ENCODE measurements at places on chromosomes 13 and 19.

DNA sequence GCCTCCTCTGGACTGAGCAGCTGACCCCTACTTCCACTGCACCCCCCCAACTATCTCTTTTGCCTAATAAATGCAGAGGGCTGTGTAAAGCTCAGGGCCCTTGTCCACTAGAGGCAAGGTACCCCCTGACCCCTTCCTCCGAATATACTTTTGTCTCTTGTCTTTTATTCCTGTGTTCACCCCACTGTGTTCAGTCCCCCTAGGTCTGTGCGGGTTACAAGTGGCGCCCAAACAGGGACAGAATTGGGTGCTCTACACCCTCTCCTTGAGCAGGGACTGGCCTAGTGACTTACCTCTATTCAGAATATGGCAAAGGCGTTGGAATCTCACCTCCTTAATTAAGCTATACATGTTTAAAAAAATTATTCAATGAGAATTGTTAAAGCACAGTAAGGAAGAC lies 15.0 kb downstream of the ZNF350 start:
- DNase-seq = peak; percentile 25

- no peak for DNase-seq
Measured at GRCh38 chr19:57192077-57192420, 749 bp downstream of the ZNF264 start.

DNA sequence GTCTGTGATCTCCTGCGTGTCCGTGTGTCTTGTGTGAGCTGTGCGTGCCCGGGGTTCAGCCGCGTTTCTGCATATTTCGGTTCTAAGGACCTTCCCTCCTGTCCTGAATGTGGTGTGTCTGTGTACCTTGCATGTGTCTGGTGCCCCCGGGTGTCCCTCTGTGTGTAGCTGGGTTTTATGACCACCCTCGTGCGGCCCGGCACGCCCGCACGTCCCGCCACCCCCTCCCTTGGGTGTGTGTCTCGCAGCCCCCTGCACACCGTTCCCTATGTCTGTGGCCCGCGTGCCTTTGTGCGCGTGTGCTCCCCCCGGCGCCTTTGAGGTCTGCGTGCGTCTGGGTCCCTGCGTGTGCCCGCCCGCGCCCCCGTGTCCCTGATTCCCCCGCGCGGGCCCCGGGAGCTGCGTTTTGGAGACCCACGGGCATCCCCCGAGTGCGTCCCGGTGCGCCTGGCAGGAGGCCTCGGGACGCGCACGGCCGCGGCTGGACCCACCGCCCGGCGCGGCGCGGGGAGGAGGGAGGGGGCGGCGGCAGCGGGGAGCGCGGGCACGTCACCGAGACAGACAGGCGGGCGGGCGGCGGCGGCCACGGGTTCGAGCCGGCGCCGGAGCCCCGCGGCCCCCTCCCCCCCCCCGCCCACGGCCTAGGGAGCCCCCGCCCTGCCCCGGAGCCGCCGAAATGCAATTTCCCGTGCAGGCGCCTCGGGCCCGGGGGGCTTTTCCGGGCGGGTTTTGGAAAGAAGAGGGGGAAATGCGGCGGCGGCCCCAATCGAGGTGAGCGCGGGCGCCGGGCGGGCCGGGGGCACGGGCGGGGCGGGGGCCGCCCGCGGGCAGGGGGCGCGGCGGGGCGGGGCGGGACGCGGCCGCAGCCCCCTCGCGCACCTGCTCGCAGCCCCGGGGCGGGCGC lies 12.0 kb upstream of the NANOS3 start:
- no peak for DNase-seq

DNA sequence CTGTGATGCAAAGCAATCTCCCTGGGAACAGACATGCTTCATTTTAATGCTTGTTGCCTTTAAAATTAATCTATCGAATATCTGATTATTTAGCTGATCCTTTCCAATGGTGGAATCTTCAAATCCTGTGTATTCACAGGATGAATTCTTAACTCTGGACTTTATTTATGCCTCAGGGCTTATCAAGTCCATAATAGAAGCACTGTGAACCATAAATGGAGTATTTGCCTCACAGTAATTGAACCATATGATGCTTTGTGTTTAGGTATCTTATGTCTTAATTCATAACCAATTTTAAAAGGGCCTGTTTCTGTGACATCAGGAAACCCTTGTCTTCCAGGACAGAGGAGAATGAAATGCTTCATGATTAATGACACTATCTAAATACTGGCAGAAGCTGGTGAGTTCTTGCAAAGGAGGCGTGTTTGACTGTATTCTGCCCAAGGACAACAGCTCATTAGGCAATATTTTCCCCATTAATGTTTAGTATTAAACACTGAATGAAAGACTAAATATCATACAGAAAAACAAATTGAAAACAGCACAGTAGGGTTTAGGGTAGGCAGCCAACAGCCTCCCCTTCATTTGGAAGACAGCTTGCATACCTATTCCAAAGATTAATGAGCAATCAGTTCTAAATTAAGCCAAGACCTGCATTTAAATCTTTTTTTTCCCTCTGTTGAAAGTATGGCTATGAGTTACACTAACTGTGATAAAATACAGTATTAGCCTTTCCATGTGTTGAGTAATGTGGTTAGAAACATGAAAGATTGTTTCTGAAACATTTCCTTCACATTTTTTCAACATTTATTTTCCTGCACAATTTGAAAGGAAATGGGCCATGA lies 709.4 kb downstream of the PCDH9 start:
- DNase-seq = no peak

GRCh38 chr13:98783856-98784478 lies 31.5 kb upstream of the SLC15A1 start:
- no peak for DNase-seq

DNA sequence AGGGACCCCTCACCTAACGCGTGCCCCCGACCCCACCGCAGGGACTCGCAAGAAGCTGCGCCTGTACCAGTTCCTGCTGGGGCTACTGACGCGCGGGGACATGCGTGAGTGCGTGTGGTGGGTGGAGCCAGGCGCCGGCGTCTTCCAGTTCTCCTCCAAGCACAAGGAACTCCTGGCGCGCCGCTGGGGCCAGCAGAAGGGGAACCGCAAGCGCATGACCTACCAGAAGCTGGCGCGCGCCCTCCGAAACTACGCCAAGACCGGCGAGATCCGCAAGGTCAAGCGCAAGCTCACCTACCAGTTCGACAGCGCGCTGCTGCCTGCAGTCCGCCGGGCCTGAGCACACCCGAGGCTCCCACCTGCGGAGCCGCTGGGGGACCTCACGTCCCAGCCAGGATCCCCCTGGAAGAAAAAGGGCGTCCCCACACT lies 4.7 kb upstream of the MYBPC2 start:
- peak; percentile 49 for DNase-seq

DNA sequence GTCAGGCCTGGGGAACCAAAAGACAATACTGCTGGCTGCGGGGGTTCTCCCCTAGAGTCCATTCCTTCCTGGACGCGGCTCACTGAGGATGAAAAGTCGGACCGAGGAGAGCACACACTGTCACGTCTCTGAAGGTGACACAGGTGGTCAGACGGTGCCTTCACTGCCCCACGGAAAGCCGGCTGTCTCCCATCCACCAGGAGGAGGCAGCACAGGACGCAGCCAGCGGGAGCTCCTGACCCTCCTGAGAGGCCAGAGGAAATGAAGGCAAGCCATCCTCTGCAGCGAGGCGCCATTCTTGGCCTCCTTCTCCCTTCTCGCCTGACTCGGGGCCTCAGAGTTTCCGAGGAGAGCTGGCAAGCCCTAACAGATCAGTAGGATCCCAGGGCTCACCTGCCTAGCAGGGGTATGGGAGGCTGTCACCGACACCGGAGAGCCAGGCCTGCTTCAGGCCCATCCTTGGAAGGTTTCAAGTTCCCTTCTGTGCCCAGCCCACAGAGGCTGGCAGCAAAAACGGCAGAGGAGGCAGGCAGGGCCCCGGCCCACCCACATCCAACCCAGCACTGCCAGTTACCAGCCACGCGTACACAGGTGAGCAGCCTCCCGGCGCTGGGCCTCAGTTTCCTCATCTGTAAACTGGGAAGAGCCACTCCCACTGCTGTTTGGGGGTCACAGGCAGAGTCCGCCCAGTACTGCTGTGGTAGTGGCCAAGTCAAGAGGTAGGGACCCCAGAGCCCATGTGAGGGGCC lies 4.5 kb downstream of the REXO1 start:
- no peak for DNase-seq

- no peak for DNase-seq
Measured at GRCh38 chr19:41758846-41759245, 3.5 kb downstream of the CEACAM6 start.

GRCh38 chr19:14118165-14119051 lies 846 bp upstream of the PRKACA start:
- DNase-seq = peak; percentile 67

DNA sequence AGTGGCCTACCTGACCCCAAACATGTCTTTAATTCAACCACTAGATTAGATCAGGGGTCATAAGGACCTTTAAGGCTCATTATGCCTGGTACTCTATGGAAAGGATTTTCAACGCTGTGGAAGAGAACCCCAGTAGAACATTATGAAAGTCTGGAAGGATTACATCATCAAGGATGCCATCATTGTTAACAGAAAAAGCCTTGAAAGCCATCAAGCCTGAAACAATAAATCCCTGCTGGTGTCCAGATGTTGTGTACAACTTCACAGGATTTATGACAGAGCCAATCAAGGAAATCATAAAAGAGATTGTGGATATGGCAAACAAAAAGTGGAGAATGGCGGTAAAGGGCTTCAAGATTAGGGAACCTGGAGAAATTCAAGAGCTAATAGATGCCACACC lies 59.7 kb downstream of the NAA16 start:
- no peak for DNase-seq

DNA sequence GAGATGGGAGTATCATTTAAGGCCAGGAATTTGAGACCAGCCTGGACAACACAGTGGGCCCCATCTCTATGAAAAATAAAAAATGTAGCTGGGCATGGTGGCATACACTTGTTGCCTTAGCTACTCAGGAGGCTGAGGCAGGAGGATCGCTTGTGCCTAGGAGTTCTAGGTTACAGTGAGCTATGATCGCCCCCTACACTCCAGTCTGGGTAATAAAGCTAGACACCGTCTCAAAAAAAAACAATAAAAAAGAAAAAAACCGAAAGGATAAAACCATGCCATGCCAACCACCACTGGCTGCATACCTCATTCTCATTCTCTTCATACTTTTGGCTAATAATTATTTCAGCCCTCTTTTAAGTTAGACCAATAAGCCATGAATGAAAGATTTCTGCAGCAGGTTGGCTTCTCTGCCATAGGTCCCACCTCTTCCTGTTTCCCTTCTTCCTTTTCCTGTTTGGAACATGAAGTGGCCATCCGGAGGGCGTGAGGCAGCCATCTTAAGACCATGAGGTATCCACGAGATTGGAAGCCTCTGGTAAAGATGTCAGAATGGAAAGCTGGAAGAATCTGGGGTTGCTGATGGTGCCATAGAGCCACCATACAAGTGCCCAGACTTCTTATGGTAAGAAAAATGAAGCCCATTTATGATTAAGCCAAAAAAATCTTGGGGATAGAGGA lies 171.3 kb downstream of the CACNA1A start:
- no peak for DNase-seq

DNA sequence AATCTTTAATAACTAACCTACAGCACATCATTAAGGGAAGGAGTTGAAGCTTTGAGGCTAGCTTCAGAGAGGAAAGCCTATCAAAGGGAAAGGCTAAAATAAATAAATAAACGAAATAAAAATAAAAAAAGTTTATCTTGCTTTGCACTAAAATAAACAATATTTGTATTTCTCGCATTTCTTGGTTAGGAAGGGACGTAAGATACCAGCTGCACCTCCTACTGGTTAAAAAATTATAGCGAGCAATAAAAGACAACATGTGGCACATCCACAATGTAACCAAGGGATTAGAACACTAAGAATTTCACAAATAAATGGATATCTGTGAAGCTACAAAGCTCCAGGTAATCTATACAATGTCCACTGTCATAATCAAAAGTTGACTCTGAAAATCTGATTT lies 194.5 kb downstream of the DACH1 start:
- DNase-seq = no peak

DNA sequence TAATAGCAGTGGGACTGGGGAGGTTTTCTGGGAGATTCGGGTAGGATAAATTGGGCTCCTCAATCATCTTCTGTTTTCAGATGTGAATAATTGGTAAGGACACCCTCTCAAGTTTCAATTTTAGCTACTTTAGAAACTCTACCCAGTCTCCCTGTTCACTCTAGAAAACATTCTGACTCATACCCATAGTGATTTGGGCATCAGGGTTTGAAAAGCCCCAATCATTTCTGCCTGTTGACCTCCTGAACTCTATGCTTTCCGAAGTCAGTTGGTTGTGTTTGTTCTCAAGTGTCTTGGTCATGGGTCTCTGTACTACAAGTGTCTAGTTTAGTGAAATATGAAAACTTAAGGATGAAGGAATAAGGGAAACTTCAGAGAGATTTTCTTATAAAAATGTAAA lies 911.3 kb upstream of the GPC6 start:
- DNase-seq = no peak

DNA sequence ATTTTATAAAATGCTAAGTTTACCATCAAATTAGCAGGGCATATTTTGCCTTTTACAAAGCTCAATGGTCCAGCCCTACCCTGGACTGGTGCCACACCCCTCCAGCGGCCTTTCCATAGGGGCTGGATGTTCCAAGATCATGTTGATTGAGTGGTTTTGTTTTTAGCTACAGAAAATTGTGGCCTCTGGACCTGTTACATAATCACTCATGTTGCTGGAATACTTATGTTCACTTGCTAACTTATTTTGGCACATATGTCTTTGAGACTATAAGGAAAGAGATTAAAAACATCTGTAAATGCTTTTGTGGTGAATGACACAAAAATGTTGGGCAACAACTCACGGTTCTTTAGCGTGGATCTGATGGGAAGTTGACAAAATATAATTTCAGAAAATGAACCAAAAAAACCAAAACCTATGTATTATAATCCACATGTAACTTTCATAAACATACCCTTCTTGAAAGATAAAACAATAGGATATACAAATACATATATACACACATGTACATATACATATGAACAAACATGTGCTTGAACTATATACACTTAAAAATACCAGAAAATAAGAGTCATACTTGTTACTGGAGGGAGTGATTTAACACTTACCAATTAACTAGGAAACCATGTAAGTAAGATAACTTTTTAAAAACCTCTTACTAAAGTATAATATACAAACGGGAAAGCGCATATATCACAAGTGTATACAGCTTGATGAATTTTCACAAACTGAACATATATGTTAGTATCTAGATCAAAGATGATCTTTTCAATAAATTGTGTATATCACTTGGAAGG lies 46.6 kb upstream of the SLC15A1 start:
- DNase-seq = no peak

DNA sequence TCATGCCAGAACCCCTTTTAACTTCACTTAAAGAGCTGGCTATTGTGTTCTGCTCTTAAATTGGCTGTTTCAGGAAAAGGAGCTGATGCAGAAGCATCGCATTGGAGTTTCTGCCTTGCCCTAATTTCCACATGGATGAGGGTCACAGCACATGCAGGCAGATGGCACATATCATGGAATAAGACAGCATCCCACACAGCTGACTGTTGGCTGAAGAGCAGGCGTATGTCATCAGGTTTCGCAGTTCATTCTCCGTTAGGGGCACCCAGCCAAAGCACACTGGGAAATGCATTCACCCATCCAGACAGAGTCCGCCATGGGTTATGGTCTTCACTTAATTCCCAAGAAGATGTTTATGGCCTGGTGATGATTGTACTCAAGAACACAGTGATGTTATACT lies 572.5 kb downstream of the LIG4 start:
- DNase-seq = no peak

- no peak for DNase-seq
Measured at GRCh38 chr13:80214050-80214449, 126.9 kb downstream of the SPRY2 start.

- peak; percentile 6 for DNase-seq
Measured at GRCh38 chr13:30870049-30870884, 35.8 kb upstream of the MEDAG start.
